ENCODE measurements at places on chromosomes 13 and 19. TPM values are rescaled to one million over a fixed set of nuclear protein-coding genes. Genes with fewer than 3 reads are reported as not detected.

The TRPM4 gene
- total RNA-seq = 3.1 TPM

DNA sequence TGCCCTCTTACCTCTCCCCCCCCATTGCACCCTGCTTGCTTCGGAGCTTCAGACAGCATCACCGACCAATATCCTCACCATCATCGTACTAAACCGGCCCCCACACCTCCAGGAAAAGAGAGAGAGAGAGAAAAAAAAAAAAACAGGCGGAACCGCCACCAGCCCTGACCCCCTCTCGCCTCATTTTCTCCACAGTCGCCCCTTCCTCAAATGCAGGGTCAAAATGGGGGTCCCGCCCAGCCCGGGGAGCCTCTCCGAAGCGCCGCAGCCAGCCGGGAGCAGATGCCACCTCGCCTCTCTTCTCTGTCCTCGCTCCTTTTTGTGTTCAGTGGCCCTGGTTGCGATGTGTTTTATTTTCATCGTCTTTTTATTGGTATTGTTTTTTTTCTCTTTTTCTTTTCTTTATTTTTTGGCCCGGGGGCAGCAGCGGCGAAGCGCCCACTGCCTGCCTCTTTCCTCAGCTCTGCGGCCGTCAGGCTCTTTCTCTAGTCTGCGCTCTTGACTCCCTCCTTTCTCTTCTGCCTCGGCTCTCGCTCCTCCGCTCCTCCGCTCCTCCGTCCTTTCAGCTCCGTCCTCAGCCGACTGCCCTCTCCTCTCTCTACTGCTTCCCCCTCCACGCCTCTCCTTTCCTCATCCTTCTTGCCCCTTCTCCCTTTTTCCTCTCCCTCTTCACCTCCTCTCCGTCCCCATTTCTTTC lies 41.4 kb downstream of the DEDD2 start:
- H3K36me3 ChIP-seq = no peaks in the 10 kb centered on the region
- DNase-seq = peak; percentile 65
- H3K4me1 ChIP-seq = peaks cover 4% of the 10 kb centered on the region
- peaks cover 95% of the 10 kb centered on the region for H3K27me3 ChIP-seq

- no peaks in the 10 kb centered on the region for H3K4me1 ChIP-seq
- DNase-seq = no peak
- H3K27me3 ChIP-seq = no peaks in the 10 kb centered on the region
- H3K27ac ChIP-seq = no peak overlapping the region
Measured at GRCh38 chr19:29429581-29429980, 96.2 kb upstream of the VSTM2B start.

GRCh38 chr19:40542202-40542859 lies 34.3 kb upstream of the SHKBP1 start:
- no peak overlapping the region for H3K27ac ChIP-seq
- H3K27me3 ChIP-seq = peaks cover 6% of the 10 kb centered on the region
- no peak for DNase-seq
- H3K36me3 ChIP-seq = no peaks in the 10 kb centered on the region
- no peaks in the 10 kb centered on the region for H3K4me1 ChIP-seq
- H3K4me3 ChIP-seq = no peak overlapping the region

The MEGF8 gene
- 7.3 TPM for total RNA-seq

DNA sequence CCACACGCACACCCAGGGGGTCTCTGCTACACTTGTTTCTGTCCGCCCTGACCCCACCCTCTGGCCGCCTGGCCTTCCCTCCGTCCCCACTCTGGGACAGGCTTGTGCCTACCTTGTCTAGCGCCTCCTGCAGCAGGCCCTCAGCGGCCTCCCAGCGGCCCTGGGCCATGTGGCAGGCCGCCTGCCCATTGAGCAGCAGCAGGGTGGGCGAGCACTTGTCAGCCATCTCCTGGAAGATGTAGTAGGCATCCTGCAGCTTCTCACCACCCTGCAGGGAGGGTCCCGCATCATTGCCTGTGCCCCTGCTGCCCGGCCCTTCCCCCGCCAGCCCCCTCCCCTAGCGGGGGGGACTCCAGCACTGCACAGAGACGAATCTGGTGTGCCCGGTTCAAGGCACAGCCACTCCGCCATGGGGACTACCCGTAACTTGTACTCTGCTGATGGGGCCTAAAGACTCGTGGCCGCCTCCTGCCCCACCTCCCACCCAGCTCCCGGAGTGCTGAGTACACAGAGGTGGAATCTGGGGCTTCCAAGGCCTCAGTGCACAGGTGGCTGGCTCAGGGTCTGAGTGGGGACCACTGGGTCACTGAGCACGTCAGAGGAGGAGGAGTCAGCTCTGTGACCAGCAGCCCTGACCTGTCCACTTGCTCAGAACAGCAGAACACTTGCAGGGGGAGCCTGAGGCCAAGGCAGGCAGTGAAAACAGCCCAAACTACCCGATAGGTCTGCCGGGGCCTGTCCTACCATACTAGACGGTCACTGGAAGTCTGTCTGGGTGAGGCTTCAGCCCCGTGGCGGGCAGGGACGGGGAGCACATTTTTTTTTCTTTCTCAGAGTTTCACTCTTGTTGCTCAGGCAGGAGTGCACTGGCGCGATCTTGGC lies 7.4 kb upstream of the CERS1 start:
- H3K4me1 ChIP-seq = peaks cover 7% of the 10 kb centered on the region
- H3K27ac ChIP-seq = no peak overlapping the region
- DNase-seq = no peak
- no peaks in the 10 kb centered on the region for H3K36me3 ChIP-seq

DNA sequence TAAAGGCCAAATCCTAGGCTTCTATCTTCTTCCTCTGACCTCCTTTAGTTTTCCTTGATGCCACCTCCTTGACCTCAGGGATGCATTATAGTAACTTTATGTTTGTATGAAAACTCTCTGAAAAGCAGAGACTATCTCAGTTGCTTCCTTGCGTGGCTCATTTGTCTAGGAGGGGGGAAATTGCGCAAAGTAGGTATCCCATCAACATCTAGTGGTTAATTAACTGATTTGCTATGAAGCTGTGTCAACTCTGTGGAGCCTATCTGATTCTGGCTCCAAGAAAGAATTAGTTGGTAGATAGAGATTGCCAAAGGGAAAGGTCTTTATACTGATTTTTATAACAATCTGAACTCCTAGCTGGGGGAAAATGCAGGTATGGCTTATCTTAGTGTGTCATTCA lies 82.1 kb upstream of the FRY start:
- no peaks in the 10 kb centered on the region for H3K4me1 ChIP-seq
- H3K4me3 ChIP-seq = no peak overlapping the region
- no peaks in the 10 kb centered on the region for H3K36me3 ChIP-seq
- no peak overlapping the region for H3K27ac ChIP-seq

DNA sequence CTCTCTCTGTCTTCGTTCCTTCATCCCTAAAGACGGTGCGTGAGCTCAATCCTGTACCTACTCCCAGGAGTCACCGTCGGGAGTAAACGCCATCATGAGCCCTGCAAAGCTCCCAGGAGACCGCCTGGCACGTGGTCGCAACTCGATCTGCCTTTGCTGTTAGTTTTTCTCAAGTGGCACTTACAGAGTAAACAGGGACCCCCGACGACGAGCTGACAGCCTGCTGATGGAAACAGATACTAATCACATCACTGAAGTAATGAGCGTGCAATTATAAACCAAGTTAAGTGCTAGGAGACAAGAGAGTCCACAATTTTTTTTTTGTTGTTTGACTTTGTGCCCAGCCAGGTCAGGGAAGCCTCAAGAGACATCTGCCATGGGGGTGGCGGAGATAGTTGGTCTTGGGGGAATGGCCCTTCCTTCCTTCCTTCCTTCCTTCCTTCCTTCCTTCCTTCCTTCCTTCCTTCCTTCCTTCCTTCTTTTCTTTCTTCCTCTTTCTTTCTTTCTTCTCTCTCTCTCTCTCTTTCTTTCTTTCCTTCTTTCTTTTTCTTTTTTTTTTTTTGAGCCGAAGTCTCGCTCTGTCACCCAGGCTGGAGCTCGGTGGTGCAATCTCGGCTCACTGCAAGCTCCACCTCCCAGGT lies 23.6 kb downstream of the CACNG6 start:
- H3K27ac ChIP-seq = no peak overlapping the region
- DNase-seq = no peak
- H3K36me3 ChIP-seq = no peaks in the 10 kb centered on the region
- no peak overlapping the region for H3K4me3 ChIP-seq
- peaks cover 4% of the 10 kb centered on the region for H3K4me1 ChIP-seq

- H3K4me1 ChIP-seq = peaks cover 9% of the 10 kb centered on the region
- peak overlapping the region; percentile 51 for H3K4me3 ChIP-seq
- H3K36me3 ChIP-seq = no peaks in the 10 kb centered on the region
- DNase-seq = peak; percentile 74
- H3K27me3 ChIP-seq = peaks cover 57% of the 10 kb centered on the region
Measured at GRCh38 chr19:4598712-4599111, 39.2 kb upstream of the SEMA6B start.

GRCh38 chr19:57441979-57442752 lies 7.0 kb downstream of the ZNF749 start:
- H3K36me3 ChIP-seq = peaks cover 4% of the 10 kb centered on the region
- no peak overlapping the region for H3K4me3 ChIP-seq
- no peak overlapping the region for H3K27ac ChIP-seq
- no peak for DNase-seq
- H3K4me1 ChIP-seq = no peaks in the 10 kb centered on the region

DNA sequence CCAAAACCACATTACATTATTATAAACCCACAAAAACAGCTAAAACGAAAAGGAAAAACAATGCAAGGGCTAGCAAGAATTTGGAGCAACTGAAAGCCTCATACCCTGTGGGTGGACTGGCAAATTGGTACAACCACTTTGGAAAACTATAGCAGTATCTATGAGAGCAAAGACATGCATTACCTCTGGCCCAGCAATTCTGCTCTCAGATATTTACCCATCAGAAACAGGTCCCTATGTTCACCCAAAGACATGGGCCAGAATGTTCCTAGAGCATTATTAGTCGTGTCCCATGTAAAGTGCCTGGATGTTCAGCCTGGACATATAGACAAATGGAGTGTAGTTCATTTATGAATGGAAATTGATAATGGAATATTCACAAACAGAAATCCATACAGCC lies 27.9 kb downstream of the POP4 start:
- H3K27ac ChIP-seq = no peak overlapping the region
- H3K27me3 ChIP-seq = no peaks in the 10 kb centered on the region
- no peak for DNase-seq
- no peak overlapping the region for H3K4me3 ChIP-seq
- H3K4me1 ChIP-seq = no peaks in the 10 kb centered on the region

GRCh38 chr13:60603049-60603448 lies 206.0 kb downstream of the TDRD3 start:
- no peak for DNase-seq
- H3K27ac ChIP-seq = no peak overlapping the region
- no peaks in the 10 kb centered on the region for H3K4me1 ChIP-seq
- no peaks in the 10 kb centered on the region for H3K27me3 ChIP-seq
- no peak overlapping the region for H3K4me3 ChIP-seq
- H3K36me3 ChIP-seq = no peaks in the 10 kb centered on the region

DNA sequence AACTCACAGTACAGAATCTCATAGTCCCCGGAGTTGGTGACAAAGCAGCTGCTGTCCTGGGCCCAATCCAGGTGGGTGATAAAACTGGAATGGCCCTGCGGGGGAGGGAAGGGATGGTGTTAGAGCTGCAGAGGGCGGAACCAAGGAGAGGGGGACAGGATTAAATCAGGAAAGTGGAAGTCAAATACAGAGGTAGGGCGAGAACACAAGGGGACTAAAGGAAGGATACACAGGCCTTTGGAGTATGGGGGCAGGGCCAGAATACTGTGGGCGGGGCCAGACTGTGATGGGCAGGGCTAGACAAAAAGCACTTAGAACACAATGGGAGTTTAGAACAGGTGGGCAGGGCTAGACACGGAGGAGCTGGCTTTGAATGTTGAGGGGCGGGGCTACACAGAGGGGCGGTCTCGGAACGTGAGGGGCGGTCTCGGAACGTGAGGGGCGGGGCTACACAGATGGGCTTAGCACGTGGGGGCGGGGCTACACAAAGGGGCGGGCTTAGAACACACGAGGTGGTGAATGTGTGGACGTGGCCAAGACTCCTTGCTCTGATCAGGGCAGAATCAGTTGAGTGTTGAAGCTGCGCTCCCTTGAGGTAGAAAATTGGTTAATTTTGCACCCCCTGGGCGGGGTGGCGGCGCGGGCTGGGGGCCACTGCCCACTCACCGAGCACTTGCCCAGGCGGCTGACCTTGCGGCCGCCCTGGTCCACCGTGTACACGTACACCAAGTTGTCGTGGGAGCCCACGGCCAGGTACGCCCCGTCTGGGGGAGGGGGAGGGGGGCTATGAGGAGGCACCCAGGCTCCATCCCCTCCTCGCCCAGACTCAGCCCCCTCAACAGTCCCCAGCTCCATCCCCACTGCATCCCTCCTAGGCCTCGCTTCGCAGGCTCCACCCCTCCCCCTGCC lies 14.0 kb upstream of the GPR4 start:
- no peaks in the 10 kb centered on the region for H3K36me3 ChIP-seq
- H3K4me3 ChIP-seq = peak overlapping the region; percentile 66
- peaks cover 4% of the 10 kb centered on the region for H3K4me1 ChIP-seq
- peak; percentile 99 for DNase-seq
- H3K27me3 ChIP-seq = no peaks in the 10 kb centered on the region

GRCh38 chr13:39776439-39776838 lies 121.0 kb downstream of the COG6 start:
- no peaks in the 10 kb centered on the region for H3K36me3 ChIP-seq
- no peaks in the 10 kb centered on the region for H3K4me1 ChIP-seq
- no peak overlapping the region for H3K4me3 ChIP-seq
- no peak overlapping the region for H3K27ac ChIP-seq
- no peaks in the 10 kb centered on the region for H3K27me3 ChIP-seq

The CYP4F12 gene
- total RNA-seq = not detected

GRCh38 chr19:17772172-17772571 lies 20.9 kb downstream of the FCHO1 start:
- DNase-seq = no peak
- H3K27ac ChIP-seq = no peak overlapping the region
- no peak overlapping the region for H3K4me3 ChIP-seq
- H3K27me3 ChIP-seq = no peaks in the 10 kb centered on the region
- H3K36me3 ChIP-seq = no peaks in the 10 kb centered on the region

The MEIOSIN gene
- total RNA-seq = 0.06 TPM

- no peaks in the 10 kb centered on the region for H3K27me3 ChIP-seq
- H3K4me3 ChIP-seq = no peak overlapping the region
- peaks cover 5% of the 10 kb centered on the region for H3K4me1 ChIP-seq
- no peaks in the 10 kb centered on the region for H3K36me3 ChIP-seq
Measured at GRCh38 chr19:3693025-3693925, 7.0 kb downstream of the PIP5K1C start.

DNA sequence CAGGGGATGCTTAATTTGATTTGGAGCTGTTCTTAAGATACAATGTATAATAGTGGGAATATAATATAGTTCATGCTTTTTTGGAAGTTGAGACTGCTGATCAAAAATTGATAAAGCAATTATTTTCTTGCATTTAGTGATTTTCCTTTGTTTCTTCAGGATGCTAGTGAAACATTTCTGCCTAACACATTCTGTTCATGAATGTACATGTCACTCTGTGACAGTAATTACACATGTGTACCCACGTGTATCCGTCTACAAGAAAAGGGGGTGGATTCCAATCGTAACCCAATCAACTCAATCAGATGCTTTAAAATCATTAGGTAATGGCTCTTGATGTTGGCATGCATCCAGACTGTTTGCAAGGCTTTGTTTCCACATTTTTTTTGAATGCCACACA lies 5.0 kb upstream of the FRY start:
- no peaks in the 10 kb centered on the region for H3K36me3 ChIP-seq
- H3K27me3 ChIP-seq = no peaks in the 10 kb centered on the region
- H3K27ac ChIP-seq = peak overlapping the region; percentile 62

Measured in neural progenitor cell (in vitro differentiated cells).